ENCODE measurements at places on chromosomes 5 and 9.

DNA sequence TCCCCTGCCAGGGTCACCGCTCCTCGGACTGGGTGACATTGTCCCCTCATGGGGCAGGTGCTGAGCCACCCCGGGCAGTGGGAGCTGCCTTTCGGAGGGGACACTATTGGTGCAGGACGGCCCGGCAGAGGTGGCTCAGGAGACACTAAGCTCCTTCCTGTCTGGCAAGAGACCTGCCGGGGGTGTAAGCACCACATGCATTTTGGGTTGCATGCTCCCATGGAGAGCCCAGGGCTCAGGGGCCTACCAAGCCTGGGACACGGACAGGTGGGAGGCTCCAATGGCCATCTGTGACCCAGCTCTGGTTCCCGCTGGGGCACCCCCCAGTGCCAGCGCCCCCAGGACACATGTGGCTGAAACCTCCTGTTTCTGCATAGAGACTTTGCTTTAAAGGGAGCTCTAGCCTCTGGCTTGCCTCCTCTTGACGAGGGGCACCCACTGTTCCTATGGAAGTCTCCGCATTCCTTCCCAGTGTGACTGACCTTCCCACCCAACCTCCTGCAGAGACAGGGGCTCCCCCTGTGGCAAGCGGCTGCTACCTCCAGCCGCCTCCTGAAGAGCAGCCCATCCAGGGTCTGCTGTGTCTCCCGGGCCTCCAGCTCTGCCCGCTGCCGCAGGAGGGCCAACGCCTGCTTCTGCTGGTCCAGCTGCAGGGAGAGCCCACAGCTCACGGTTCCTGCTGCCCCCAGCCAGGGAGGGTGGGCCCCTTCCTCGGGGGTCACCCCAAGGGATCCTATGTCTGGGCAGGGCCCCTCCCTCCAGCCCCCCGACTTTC, 28.1 kb downstream of the CCDC187 start:
- DNase-seq = no peak

GRCh38 chr9:106930477-106930876, 67.5 kb downstream of the ZNF462 start:
- no peak for DNase-seq

GRCh38 chr9:133880851-133881661, 111.1 kb downstream of the VAV2 start:
- no peak for DNase-seq

DNA sequence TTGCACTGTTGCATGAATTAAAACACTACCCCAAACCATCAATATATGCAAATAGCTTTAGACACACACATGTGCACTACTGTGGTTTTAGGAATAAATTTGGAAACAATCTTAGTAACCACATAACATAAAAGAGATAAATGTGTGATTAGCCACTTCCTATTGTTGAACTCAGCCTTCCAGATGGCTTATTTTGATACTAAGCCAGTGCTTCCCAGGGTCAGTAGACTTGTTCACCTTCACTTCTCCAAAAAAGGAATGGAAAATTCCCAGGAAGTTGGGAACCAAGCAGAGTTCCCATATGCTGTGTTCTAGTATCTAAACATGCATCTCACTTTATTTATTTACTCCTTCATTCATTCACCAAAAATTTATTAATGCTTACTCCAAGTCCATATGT, 47.8 kb downstream of the SVEP1 start:
- DNase-seq = peak; percentile 2

DNA sequence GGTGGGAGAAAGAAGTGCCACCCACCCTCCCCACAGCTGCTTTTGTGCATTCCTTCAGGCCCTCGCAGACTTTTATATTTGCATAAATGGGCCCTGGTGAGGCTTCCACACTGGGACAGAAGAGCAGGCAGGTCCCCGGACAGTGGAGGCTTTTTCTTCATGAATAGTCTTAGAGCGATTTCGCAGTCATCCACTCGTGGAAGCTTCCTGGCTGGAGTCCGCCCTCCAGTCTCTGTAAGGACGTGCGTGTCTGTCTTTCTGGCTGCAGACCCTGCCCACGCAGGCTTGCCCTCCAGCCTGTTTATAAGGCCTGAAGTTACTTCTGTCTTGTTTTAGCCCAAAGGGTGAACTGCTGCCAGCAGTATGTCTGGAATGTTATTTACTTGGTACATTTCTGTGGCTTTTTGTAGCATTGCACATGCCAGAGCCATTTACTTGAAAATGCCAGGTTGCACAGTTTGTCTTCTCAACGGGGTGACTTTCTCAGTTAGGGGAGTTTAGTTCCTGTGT, 195.7 kb downstream of the AOPEP start:
- DNase-seq = no peak

DNA sequence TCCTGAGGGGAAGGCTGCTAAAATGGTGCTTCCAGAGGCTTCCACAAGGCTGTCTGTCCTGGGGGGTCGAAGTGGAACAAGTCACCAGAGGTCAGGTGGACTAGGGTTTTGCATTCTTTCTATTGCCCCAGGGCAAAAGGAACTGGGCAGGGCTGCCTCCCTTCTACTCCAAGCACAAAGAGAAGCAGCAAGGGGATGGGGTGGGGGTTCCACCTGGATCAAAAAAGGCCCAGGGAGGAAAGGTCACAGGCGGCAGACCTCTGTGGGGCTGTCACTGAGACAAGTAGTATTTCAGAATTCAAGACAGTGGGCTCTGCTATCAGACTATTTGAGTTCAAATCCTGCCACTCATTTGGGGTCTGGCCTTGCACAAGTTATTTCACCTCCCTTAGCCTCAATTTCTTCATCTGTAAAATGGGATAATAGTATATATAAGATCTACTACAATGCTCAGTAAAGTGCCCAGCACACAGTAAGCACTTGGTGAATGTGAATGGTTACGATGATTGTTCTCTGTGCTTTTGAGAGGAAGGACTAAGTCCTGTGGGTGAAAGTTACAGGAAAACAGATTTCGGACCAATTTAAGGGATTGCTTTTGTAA, 1.9 kb upstream of the ARSI start:
- DNase-seq = no peak

DNA sequence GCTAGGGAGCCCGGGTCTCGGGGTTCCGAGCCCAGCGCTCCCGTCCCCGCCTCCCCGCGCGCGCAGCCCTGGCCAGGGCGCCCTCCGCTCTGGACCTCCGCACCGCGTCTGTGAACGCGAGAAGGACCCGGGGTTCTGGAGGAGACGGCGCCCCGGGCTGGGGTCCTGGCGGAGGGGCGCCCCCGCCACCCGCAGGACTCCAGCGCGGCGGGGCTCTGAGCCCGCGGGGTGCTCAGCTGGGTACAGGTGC, 431 bp downstream of the TMOD1 start:
- no peak for DNase-seq

- no peak for DNase-seq
Observed at GRCh38 chr5:39755986-39756385, 331.2 kb upstream of the DAB2 start.

- no peak for DNase-seq
Observed at GRCh38 chr5:136028782-136029742, at the start of gene TGFBI. Gene TGFBI (plus strand): TSS chr5:136028988. CDS start chr5:136029056, 68 bp downstream.

GRCh38 chr9:122445155-122445749, 32.5 kb downstream of the OR1J1 start:
- DNase-seq = no peak

DNA sequence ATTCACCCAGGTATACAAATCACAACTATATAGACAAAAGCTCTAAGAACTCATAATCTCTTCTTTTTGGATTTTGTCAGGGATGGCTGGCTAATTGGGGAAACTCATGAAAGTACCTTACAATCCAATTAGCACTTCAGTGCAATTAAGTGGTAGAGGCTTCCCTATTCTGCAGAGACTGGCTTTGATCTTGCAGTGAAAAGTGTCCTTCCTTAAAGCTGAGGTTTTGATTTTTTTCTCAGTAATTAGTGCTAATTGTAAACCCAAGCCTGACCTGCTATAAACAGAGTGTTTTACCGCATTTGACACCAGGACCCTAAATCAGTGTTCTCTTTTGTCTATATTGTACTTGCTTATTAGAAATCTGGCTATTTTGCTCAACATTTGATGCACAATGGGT, 294.0 kb upstream of the EFNA5 start:
- no peak for DNase-seq

DNA sequence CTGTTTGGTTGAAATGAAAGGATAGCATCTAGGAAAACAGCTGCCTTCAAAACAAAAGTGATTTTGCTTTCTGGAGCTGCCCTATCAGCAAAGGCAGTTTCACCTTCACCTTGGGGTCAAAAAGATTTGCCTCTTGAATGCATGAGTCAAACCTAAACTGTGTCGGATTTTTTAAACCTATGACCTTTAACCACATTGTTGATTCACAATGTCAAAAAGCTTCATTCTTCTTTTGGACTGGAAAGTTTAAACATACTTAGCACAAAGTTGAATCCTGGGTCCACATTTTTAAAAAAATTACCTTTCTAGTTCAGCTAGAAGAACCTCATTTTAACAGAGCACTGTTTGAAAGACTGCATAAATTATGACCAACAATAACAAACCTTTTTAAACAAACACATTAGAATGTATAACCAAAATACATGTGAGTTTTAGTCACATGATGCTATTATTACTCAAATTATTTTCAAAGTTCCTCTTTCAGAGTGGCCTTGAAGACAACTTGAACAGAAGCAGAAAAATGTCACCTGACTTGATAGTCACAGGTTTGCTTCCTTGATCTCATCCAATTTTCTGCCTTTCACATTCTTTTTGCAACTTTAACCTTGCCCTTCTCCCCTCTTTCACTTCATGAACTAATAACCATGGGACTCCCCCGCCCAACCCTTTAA, 109.7 kb upstream of the LHFPL2 start:
- no peak for DNase-seq

GRCh38 chr9:684054-684890, 157.2 kb upstream of the DMRT1 start:
- no peak for DNase-seq

DNA sequence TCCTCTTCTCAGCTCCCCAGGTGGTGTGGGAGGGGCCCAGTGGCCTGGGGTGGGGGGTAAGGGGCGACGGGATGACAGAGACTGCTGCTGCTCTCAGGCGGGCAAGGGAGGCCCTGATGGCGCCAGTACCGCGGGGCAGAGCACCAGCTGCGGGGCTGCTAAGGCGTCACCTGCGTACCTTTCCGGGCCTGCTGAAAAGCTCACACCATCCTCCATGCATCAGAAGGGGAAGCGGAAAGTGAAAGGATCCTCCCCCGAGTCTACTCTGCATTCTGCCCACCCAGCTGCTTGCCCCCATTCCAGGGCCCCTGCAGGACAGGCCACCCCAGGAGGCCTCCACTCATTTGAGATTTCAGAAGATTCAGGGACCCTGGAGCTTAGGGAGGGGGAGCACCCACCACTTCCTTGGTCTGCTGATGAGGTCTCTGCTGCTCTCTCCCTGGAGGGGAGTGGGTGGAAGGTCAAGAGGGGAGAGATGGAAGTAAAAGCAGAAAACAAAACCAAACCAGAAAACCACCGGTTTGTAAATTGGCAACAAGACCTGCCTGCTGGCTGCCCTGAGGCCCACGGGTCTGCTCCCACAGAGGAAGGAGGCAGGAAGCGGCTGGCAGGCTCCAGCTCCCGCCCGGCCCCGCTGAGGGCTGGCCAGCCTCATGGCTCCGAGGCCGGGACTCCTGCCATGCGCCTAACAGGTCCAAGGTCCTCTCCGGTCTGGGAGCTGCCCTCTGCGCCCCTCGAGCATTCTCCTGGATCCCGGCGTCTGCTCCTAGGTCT, 33.6 kb downstream of the PRRT1B start:
- no peak for DNase-seq

GRCh38 chr5:138492560-138493045, 27.3 kb downstream of the EGR1 start:
- no peak for DNase-seq

- DNase-seq = peak; percentile 24
Observed at GRCh38 chr5:68661237-68661636, 432.6 kb upstream of the SLC30A5 start.

DNA sequence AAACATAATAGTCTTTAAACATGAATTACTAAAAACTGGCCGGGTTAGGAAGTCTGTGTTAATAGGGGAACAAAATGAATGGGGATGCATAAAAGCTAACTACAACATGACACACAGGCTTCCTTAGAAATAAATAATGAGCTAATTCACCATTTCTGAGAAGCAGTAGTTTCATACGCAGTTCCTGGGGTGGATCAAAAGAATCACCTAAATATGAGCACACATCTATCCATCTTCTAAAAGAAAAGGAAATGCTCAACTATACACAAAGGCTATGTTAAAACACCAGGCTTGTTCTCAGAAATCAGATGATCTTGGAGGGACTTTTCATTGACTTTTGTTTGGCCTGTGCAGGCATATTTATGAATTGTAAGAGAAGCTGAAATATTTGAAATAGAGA, 373.0 kb downstream of the ARRDC3 start:
- no peak for DNase-seq

DNA sequence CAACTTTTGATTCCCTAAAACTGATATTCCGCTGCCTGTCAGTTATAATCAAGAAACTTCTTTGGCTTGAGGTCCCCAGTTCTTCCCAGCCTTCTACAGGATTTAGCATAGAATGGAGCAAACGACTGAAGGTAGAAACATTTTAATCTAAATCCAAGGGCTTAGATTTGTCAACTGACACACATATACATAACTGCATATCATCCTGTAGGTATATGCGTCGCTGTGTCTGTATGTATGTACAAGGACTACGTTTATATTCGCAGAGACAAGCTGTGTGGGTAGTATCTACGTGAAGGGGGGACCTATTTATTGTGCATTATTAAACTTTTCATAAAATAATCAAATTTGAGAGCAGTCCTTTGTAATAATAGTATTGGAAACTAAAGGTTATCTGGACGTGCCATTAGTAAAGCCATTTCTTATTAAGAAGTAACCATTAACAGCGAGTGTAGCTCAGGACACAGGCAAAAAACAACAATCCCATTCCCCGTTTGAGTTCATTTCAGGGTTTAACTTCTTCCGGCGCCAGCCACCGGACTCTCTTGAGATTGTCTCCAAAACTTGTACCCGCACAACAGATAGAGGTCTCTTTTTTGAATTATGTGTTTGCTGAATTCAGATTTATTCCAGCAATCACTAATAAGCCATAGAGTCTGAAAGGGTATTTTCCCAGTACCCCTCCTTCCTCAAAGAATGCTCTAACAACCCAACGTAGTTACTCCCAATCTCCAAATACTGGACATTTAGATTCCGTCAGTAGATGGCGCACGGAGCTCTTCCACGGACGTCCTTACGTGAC, 2.1 kb upstream of the MLLT3 start:
- DNase-seq = peak; percentile 69

- DNase-seq = no peak
Observed at GRCh38 chr9:75490326-75490725, 400.1 kb upstream of the PCSK5 start.

GRCh38 chr5:116573702-116574366, 789 bp downstream of the SEMA6A start:
- DNase-seq = no peak

GRCh38 chr5:144794922-144795321, 624.2 kb downstream of the KCTD16 start:
- no peak for DNase-seq

- no peak for DNase-seq
Observed at GRCh38 chr9:100087218-100087617, 11.6 kb downstream of the ERP44 start.

DNA sequence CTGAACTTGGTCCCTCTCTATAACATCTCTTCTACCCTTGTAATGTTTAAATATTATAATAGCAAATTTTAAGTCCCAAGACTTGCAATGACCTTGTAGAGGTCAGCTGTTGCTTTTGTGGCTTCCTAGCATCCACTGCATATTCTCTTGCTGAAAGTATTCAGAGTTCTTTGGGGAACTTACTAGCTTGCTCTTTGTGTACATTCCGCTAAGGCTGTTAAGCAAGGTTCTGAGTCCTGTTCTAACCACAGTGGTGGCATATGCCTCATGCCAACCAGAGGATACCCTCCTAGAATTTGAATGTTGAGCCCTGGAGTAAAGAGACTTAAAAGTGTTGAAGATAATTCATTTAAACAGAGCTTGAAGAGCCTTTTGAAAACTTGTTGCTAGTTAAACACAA, 570.9 kb downstream of the TLE1 start:
- DNase-seq = no peak

GRCh38 chr5:87782916-87783315, 370.2 kb upstream of the CCNH start:
- no peak for DNase-seq
